ENCODE measurements at places on chromosomes 16 and 17.

GRCh38 chr17:58513965-58514769 is at the start of gene MTMR4:
Gene MTMR4 (minus strand): TSS chr17:58514638. CDS start chr17:58514407, 231 bp downstream.
- DNase-seq = peak; percentile 67

DNA sequence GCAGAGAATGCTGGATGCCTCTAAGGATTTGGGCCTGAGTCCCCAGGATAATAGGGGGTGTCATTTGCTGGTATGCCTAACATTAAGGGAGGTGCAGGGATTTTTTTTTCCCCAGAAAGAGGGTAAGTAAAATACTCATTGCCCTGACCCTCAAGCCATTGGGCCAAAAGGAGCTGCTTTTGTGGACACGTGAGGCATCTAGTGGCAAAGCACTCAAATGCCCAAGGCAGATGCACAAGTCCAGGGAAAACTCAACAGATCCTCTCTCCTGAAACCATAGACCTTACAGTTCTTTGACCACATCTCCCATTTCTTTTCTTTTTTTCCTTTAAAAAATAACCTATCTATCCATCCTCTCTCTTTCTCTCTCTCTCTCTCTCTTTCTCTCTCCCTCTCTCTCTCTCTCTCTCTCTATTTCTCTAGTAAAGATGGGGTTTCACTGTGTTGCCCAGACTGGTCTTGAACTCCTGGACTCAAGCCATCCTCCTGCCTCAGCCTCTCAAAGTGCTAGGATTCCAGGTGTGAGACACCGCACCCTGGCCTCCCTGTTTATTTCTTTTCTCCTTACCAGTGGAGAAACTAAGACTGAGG is 11.8 kb downstream of the IRX5 start:
- DNase-seq = no peak

DNA sequence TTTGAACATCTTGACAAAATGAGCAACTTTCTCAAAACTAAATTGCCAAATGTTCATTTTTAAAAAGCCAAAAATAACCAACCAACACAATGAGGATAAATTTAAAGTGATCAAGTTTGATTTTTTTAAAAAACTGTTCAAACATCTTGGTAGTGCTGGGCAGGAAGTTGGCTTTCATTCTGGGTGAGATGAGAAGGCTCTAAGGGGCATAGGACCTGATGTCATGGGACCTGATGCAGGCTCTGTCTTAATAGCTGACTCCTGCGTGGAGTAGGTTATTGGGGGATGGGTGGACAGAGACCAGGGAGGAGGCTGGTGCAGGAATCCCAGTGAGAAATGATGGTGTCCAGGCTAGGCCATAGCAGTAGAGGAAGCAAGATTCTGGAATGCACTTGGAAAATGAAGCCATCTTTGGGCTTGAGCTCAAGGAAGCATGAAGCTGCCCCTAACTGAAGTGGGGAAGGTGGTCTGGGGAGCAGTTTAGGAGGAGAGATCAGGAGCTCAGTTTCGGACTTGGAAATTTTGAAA is 20.4 kb downstream of the NLRC5 start:
- DNase-seq = no peak

DNA sequence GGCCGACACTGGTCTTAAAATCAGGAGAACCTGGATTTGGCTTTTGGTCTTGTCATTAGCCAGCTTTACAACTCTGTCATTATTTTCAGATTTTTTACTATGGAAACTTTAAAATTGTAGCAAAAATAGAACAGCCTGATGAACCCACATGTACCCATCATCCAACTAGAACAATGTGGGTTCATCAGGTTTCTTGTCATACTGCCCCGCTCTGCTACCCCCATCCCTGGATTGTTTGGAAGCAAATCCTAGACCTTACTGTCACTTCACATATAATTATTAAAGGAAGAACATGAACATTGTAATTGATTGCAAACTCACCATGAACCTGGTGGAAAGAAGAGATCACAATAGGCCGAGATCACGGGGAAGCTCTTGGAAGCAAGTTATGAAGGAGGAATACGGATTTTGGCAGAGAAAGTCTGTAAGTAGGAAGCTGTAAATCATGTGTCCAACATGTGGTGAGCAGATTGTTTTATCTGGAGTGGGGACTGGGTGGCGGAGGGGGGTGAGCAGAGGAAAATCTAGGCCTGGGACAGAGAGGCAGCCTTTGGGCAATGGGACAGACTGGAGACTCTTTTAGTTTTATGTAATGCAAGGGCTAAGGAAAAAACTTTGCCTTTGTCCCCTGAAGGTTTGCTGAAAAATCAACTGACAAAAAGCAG is 67.0 kb downstream of the PITPNC1 start:
- DNase-seq = no peak

DNA sequence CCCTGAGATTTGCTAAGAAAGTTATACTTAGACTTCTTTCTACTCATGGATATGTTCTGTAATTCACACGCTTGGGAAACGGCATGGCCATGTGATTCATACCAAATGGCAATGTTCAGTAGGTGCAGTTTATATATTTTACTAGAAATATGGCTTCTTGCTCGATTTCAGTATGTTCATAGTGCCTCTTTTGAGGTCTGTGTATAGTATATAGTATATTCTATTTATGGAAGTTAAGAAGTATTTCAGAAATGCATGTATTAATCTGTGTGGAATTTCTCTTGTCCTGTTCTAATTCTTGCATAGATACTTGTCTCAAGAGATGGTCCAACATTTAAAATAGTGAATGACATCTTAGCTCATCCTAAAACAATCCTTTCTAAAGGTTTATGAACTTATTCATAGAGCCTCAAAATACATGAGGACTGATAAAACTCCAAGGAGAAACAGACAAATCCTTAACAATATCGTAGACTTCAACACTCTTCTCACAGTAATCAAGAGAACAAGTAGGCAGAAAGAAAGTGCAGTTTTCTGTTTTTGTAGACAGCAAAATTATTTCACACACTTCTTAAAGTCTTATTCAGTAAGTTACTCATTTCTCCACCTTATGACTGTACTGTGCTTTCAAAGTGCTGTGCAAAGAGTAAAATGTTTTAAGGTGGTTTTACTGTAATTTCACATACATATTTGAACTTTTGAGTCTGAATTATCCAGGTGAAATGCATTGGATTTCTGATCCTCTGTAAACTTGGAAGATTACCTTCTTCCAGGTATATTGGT is 11.1 kb downstream of the BPTF start:
- DNase-seq = no peak

GRCh38 chr16:50386774-50387173 is 18.0 kb upstream of the BRD7 start:
- DNase-seq = no peak

GRCh38 chr16:74492976-74493375 is 71.7 kb upstream of the CLEC18B start:
- no peak for DNase-seq
